Fibroblast of skin of back (primary cell): ENCODE measurements at places on chromosomes 13 and 19.

DNA sequence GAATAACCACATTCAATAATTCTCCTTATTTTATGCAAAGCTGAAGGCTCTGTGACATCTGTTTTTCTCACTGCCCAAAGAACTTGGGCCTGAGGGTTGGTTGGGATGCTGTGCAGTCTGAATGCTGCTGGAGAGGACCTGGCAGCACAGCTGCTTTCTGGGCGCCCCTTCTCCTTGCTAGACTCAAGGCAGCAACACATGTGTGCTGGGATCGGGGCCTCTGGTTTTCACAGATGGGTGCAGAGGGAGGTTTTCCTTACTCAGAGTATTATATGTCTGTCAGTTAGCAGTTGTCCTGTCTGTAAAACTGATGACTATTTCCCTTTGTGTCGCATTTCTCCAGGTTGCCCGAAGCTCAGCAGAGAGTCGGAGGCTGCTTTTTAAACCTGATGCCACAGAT is 53.2 kb upstream of the TEX29 start:
- DNase-seq = no peak

DNA sequence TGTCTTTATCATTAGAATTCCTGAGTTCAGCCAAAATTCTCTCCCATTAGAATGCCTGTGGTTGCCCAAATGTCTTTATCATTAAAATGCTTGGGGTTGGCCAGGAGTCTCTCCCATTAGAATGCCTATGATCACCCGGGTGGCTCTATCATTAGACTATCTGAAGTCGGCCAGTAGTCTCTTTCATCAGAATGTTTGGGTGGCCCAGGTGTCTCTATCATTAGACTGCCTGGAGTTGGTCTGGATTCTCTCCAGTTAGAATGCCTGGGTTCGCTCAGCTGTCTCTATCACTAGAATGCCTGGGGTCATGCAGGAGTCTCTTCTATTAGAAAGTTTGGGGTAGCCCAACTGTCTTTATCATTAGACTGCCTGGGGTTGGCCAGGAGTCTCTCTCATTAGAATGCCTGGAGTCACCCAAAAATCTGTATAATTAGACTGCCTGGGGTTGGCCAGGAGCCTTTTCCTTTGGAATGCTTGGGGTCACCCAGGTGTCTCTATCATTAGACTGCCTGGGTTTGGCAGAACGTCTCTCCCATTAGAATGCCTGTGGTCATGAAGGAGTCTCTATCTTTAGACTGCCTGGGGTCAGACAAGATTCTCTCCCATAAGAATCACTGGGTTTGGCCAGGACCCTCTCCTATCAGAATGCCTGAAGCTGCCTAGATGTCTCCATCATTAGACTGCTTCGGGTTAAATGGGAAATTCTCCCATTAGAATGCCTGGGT is 1478.3 kb downstream of the UQCRFS1 start:
- DNase-seq = no peak

- DNase-seq = no peak
These were observed 187.9 kb upstream of the TSHZ3 start for GRCh38 chr19:31537136-31537535.

- no peak for DNase-seq
These were observed 92.3 kb downstream of the TNFSF13B start for GRCh38 chr13:108361769-108362168.

DNA sequence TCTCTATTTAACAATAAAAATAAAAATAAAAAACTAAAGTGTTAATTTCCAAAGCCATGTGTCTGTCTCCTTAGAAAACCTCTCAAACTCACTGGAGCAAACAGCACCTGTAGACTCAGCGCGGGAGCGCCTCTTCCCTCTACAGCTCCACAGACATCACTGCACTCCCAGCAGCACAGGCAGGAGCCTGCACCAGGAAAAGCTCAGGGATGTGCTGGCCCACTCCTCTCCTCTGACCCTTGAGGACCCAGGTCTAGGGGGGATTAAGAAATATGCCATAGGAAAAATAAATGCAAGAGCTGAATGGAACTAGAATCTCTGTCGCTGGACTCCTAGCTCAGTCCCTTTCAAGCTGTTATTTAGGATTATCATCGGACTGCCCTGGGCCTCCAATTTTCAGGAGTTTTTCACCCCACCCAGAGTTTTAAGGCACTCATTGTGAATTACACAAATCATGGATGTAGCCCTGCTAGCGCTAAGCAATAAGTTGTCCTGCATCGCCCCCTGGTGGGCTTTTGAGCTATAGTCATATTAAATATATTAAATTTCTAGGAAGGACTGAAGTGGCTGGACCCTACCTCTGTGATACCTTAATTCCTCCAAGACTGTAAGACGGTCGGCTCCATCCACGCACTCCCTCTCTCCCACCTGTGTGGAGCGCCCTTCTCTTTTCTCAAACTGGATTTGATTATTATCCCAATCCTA is 333.9 kb downstream of the UQCRFS1 start:
- peak; percentile 66 for DNase-seq

GRCh38 chr19:10975374-10976130 is 14.7 kb downstream of the SMARCA4 start:
- DNase-seq = no peak

DNA sequence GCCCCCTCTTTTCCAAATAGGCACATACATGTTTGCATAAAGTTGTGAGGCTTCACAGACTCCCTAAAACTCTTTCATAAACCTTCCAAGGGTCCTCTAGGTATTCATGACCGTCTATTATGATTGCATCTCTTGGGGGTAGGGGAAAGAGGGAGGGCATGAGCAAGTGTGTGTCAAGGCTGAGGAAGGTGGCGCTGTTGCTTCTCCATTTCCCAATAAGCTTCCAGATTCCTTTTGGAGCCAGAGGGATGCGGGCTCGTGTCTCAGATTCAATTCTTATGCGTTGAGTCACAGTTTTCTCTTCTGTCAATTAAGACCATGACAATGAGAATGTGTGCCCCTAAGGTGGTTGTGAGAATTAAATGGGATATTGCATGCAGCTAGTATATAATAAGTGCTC is 51.0 kb upstream of the CYP2A7 start:
- peak; percentile 5 for DNase-seq

GRCh38 chr13:21638319-21639282 is 32.3 kb upstream of the FGF9 start:
- DNase-seq = peak; percentile 2

GRCh38 chr13:32752997-32753606 is 166.8 kb downstream of the PDS5B start:
- DNase-seq = no peak

- DNase-seq = no peak
These were observed 2.4 kb downstream of the SMG9 start for GRCh38 chr19:43752287-43752875.

GRCh38 chr13:26482451-26483197 is 74.9 kb upstream of the WASF3 start:
- DNase-seq = peak; percentile 63
